ENCODE measurements at places on chromosomes 13 and 19. TPM values are rescaled to one million over a fixed set of nuclear protein-coding genes. Genes with fewer than 3 reads are reported as not detected.

- H3K36me3 ChIP-seq, result peaks cover 13% of the 10 kb centered on the region
- H3K27me3 ChIP-seq, result peaks cover 4% of the 10 kb centered on the region
- H3K4me1 ChIP-seq, result no peaks in the 10 kb centered on the region
- H3K27ac ChIP-seq, result no peak overlapping the region
- no peak for DNase-seq
Measured at GRCh38 chr19:15869109-15869555, 28.7 kb downstream of the CYP4F2 start.

DNA sequence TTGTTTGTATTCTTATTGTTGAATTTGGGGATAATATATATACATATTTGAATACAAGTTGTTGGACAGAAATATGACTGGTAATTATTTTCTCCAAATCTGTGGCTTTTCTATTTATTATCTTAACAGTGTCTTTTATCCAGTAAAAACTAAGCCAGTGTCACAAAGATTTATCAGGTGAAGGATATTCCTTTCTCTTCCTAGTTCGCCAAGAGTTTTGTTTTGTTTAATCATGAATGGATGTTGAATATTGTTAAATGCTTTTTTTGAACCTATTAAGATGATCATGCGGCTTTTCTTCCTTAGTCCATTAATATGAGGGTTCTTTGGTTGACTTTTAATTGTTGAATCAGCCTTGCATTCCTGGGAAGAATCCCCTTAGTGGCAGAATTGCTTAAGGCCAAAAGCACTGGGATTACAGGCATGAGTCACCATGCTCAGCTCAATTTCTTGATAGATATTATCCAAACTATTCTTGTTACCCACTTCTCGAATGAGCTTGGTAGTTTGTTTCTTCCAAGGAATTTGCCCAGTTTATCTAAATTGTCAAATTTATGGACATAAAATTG is 53.3 kb downstream of the TEX26 start:
- no peak overlapping the region for H3K27ac ChIP-seq
- no peaks in the 10 kb centered on the region for H3K36me3 ChIP-seq
- no peak for DNase-seq
- H3K27me3 ChIP-seq, result no peaks in the 10 kb centered on the region

DNA sequence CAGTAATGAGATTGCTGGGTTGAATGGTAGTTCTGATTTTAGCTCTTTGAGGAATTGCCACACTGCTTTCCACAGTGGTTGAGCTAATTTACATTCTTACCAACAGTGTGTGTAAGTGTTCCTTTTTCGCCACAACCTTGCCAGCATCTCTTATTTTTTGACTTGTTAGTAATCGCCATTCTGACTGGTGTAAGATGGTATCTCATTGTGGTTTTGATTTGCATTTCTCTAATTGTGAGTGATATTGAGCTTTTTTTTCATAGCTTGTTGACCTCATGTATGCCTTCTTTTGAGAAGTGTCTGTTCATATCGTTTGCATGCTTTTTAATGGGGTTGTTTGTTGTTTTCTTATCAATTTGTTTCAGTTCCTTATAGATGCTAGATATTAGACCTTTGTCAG is 245.0 kb downstream of the MTUS2 start:
- DNase-seq, result no peak
- H3K4me1 ChIP-seq, result no peaks in the 10 kb centered on the region
- peaks cover 4% of the 10 kb centered on the region for H3K27me3 ChIP-seq
- H3K36me3 ChIP-seq, result no peaks in the 10 kb centered on the region
- H3K27ac ChIP-seq, result no peak overlapping the region

GRCh38 chr13:54805743-54806142 is 1777.1 kb downstream of the OLFM4 start:
- DNase-seq, result no peak
- H3K4me3 ChIP-seq, result no peak overlapping the region
- H3K36me3 ChIP-seq, result no peaks in the 10 kb centered on the region
- H3K27ac ChIP-seq, result no peak overlapping the region
- H3K27me3 ChIP-seq, result no peaks in the 10 kb centered on the region

Gene KLF1
- 0.54 TPM for total RNA-seq

GRCh38 chr13:56283262-56283828 is 857.4 kb upstream of the PRR20A start:
- H3K27ac ChIP-seq, result no peak overlapping the region
- H3K4me1 ChIP-seq, result no peaks in the 10 kb centered on the region
- H3K27me3 ChIP-seq, result no peaks in the 10 kb centered on the region
- no peak overlapping the region for H3K4me3 ChIP-seq
- H3K36me3 ChIP-seq, result no peaks in the 10 kb centered on the region

GRCh38 chr13:70816853-70817252 is 708.6 kb upstream of the KLHL1 start:
- no peaks in the 10 kb centered on the region for H3K27me3 ChIP-seq
- DNase-seq, result no peak
- no peaks in the 10 kb centered on the region for H3K36me3 ChIP-seq
- H3K4me1 ChIP-seq, result no peaks in the 10 kb centered on the region
- no peak overlapping the region for H3K27ac ChIP-seq

Gene PSG4
- not detected for total RNA-seq

DNA sequence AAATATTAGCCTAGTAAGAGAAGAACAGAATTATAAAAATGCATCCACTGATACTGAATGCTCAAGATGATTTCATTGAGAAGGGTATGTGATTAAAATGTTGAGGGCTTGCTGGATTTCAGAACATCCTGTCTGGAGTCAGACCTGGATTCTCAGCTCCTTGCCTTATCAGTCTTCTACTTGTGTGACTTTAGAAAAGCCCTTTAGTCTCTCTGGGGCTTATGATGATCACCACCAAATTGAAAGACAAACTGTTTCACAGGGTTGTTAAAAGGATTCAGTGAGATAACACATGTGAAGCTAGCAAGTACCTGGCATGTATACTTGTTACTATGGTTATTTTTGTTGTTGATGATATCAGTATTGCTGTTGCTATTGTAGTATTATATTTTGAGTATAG is 118.4 kb downstream of the GPC6 start:
- no peak for DNase-seq
- no peaks in the 10 kb centered on the region for H3K36me3 ChIP-seq
- no peak overlapping the region for H3K27ac ChIP-seq
- H3K4me3 ChIP-seq, result no peak overlapping the region
- no peaks in the 10 kb centered on the region for H3K27me3 ChIP-seq

DNA sequence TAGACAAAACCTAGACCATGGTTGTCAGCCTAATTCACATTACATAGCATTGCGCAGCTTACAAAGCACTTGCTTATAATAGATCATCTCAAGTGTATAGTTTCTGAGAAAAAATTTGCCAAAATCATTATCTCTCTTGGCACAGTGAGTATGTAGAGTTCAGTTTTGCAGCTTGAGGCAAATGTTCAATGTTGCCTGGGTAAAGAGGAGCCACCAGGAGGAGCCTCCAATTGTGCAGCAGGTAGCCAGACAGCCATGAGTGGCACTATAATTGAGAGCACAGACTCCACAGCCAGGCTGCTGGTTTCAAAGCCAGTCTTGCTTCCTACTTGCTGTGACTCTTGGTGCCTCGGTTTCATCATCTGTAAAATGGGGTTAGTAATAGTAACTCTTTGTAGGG is 24.0 kb upstream of the OLFM4 start:
- no peak for DNase-seq
- H3K4me3 ChIP-seq, result no peak overlapping the region

Gene SHISA7
- not detected for total RNA-seq

- DNase-seq, result peak; percentile 8
- peak overlapping the region; percentile 97 for H3K27ac ChIP-seq
- peaks cover 9% of the 10 kb centered on the region for H3K27me3 ChIP-seq
- H3K4me3 ChIP-seq, result peak overlapping the region; percentile 98
- peaks cover 9% of the 10 kb centered on the region for H3K36me3 ChIP-seq
Measured at GRCh38 chr19:34428549-34429285, 536 bp downstream of the UBA2 start.

DNA sequence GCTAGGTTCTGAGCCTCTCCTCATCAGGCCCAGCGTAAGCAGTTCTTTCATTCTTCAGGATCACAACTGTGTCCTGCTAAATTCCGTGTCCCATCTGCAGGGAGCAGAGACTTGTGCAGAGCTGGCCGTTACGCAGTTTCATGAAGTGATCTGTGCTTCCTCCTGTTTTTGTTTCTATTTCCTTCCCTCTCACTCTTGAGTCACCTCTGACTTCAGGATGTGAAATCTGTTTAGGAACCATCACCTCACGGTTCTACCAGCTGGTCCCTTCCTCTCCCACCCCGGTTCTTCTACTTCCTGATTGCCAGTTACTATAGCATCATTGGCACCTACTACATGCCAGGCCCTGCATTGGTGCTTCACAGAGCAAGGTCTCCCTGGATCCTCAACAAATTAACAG is 8.5 kb downstream of the MAU2 start:
- H3K36me3 ChIP-seq, result peaks cover 30% of the 10 kb centered on the region
- DNase-seq, result no peak
- H3K4me1 ChIP-seq, result peaks cover 14% of the 10 kb centered on the region
- H3K27ac ChIP-seq, result peak overlapping the region; percentile 88
- H3K27me3 ChIP-seq, result peaks cover 8% of the 10 kb centered on the region
- H3K4me3 ChIP-seq, result peak overlapping the region; percentile 70

DNA sequence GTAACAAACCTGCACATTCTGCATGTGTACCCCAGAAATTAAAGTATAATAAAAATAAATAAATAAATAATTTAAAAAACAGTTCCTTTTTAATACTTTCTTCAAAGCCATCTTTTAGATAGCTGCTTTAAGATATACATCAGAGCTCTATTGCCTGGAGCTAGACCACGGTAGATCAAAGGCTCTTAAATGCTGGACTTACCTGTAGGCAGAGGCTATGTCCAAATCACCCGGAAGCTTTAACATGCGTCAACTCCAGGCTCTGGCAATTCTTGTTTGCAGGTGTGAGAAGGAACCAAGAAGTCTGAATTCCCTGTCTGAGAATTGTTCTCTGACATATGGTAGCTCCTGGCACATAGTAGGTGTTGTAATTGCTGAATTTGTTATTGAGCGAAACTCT is 1.6 kb upstream of the METTL21C start:
- peaks cover 20% of the 10 kb centered on the region for H3K4me1 ChIP-seq
- no peak overlapping the region for H3K27ac ChIP-seq
- no peak for DNase-seq
- peaks cover 10% of the 10 kb centered on the region for H3K27me3 ChIP-seq
- H3K4me3 ChIP-seq, result no peak overlapping the region
- H3K36me3 ChIP-seq, result peaks cover 15% of the 10 kb centered on the region

Gene KCNC3
- not detected for total RNA-seq

Gene ZNF681
- 6.4 TPM for total RNA-seq

DNA sequence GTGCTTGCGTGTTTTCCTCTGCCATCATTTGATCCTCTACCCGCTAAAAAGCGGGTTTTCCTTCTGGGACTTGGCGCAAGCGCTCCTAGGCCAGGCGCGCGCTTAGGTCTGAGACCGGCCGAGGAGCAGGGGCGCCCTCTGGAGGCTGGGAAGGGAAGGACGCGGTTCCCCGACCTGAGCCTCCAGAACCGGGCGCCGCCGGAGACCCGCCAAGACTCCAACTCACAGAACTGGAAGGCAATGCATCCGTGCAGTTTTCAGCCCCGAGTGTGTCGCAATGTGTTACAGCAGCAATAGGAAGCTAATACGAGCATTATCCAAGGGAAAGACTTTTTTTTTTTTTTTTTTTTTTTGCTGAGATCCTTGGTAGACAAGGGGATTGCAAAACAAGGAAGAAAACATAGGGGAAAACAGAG is 190.9 kb downstream of the COL4A1 start:
- H3K27ac ChIP-seq, result no peak overlapping the region
- H3K36me3 ChIP-seq, result no peaks in the 10 kb centered on the region
- H3K27me3 ChIP-seq, result peaks cover 10% of the 10 kb centered on the region
- no peak overlapping the region for H3K4me3 ChIP-seq

Gene CGB8
- total RNA-seq, result not detected

Gene KIR3DL2
- total RNA-seq, result not detected

DNA sequence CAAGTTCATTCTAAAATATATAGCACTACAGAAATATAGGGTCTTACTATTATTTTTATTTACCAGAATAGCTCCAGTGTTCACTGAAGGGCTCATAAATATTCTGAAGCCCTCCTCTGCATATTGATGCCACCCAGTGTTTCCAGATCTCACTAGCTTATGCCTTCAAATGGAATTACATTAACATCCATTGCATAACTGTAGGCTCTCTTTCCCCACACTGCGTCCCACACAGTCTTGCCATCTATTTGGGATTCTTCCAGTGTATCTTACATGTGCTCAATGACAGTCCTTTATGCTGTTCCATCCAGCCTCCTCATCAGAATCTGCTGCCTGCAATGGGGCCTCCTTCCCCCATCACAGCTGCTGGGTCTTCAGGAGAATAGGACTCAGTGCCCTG is 137.2 kb downstream of the CYSLTR2 start:
- H3K27me3 ChIP-seq, result peaks cover 3% of the 10 kb centered on the region
- H3K4me3 ChIP-seq, result no peak overlapping the region
- H3K4me1 ChIP-seq, result no peaks in the 10 kb centered on the region
- H3K36me3 ChIP-seq, result no peaks in the 10 kb centered on the region
- no peak overlapping the region for H3K27ac ChIP-seq
- no peak for DNase-seq

Gene PRTN3
- total RNA-seq, result not detected

Gene DACH1
- total RNA-seq, result 36.4 TPM

GRCh38 chr13:21637296-21637695 is 33.3 kb upstream of the MICU2 start:
- H3K27me3 ChIP-seq, result no peaks in the 10 kb centered on the region
- H3K27ac ChIP-seq, result no peak overlapping the region
- no peak overlapping the region for H3K4me3 ChIP-seq
- no peaks in the 10 kb centered on the region for H3K36me3 ChIP-seq
- H3K4me1 ChIP-seq, result no peaks in the 10 kb centered on the region

Gene PEAK3
- 0.97 TPM for total RNA-seq

GRCh38 chr19:5288347-5288739 is 52.3 kb downstream of the PTPRS start:
- H3K36me3 ChIP-seq, result peaks cover 6% of the 10 kb centered on the region
- H3K4me1 ChIP-seq, result peaks cover 10% of the 10 kb centered on the region
- peaks cover 16% of the 10 kb centered on the region for H3K27me3 ChIP-seq
- DNase-seq, result no peak
- no peak overlapping the region for H3K4me3 ChIP-seq
- H3K27ac ChIP-seq, result no peak overlapping the region

DNA sequence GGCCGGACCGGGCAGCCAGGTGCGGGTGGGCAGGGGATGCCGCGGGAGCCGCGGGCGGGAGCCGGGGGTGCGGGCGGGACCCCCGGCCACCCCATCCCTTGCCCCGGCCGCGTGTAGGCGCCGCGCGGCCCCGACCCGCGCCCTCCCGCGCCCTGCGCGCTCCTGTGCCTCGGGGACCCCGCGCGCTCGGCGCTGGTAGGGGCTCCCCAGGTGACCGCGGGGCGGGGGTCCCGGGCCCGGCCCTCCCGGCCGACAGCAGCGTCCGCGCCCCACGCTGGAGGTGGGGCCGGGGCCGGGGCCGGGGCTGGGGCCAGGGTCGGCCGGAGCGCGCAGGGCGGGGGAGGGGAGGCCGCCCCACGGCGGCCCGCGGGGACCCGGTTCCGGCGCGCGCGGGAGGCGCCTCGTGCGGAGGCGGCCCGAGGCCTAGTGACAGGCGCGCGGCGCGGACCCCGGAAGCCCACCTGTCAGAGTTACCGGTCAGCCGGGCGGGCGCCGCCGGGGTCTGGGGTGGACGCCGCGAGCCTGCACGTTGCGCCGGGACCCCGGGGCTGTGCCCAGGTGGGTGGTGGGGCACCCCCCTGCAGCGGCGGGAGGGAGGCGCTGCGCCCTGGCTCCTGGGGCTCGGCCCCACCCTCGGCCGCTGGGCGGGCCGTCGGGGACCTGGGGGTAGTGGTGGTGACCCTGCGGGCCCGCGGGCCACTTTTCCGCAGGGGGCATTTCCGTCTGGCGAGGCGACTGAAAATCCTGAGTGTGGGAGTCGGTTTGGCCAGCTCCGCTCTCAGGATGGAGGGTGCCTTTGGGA is 518 bp downstream of the TFDP1 start:
- peaks cover 14% of the 10 kb centered on the region for H3K27me3 ChIP-seq
- peaks cover 24% of the 10 kb centered on the region for H3K36me3 ChIP-seq
- no peak for DNase-seq
- H3K4me3 ChIP-seq, result peak overlapping the region; percentile 96

Measured in endothelial cell (in vitro differentiated cells).